Activated T-cell treated with anti-CD3 and anti-CD28 coated beads, Interleukin-2, amount 50 U/mL, for 48 hours (primary cell): ENCODE measurements at places on chromosomes 5 and 9.

DNA sequence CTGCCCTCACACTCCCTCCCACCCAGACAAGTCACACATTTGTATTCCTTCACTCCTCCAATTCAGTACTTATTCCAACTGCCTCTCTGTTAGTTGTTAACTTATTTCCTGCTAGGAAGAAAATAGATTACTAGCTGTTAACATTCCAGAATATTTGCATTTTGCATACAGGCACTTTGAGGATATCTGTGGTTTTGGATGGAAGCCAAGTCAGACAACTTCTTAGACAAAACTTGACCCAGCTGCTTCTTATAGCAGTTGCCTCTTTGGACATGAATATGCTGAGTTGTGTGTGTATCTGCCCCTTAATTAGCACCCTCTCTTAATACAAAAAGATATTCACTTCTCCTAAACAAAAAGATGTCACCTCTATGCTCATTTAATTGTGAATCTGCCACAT is 1280.6 kb upstream of the ACO1 start:
- DNase-seq: no peak

GRCh38 chr9:89850631-89851325 is 246.0 kb downstream of the GADD45G start:
- no peak for DNase-seq

GRCh38 chr9:26308328-26308727 is 584.3 kb downstream of the CAAP1 start:
- no peak for DNase-seq

- peak; percentile 58 for DNase-seq
Measured at GRCh38 chr5:56328753-56329560, 95.8 kb upstream of the ANKRD55 start.

- DNase-seq: no peak
Measured at GRCh38 chr9:29974197-29974596, 2400.9 kb upstream of the C9orf72 start.

GRCh38 chr9:23823986-23824829 is 1.8 kb downstream of the ELAVL2 start:
- DNase-seq: no peak

DNA sequence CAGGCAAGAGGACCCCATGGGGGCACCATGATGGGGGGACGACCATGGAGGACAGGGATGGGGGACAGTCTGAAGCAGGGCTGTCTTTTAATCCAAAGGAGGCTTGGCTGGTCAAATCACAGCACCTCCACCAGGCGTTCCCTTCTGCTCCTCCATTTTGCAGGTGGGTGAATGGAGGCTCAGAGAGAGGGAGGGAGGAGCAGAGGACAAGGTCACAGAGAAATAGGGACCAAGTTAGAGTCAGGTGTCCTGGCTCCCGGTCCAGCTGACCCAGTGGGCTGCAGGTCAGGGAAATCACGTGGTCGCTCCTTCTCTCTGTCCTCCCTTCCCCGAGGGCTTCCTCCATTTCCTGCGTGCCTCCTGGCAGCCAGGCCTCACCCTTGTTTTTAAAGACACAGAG is 156.4 kb upstream of the SMIM23 start:
- no peak for DNase-seq

- no peak for DNase-seq
Measured at GRCh38 chr5:11427569-11427968, 476.7 kb downstream of the CTNND2 start.

- DNase-seq: no peak
Measured at GRCh38 chr9:123432331-123433236, 76.6 kb downstream of the CRB2 start.

DNA sequence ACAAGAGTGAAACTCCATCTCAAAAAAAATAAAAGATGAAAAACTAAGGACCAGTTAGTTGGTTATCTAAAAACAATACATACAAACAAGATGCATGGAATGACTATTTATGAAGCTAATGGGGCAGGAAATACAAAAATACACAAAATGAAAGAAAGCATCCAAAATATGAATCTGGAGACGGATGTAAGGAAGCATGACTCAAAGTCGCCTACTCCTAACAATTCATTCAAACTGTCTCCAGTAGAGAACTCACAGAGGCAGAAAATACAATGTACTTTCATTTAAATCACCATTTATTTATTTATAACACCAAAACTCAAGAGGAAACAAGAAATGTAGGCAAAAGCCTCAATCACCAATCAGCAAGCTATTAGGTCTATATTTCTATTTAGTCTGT is 68.4 kb downstream of the SCAI start:
- DNase-seq: no peak
